ENCODE measurements at places on chromosomes 2 and 18.

GRCh38 chr2:217930761-217931563 lies 71.8 kb downstream of the TNS1 start:
- DNase-seq = peak; percentile 53

- DNase-seq = no peak
Measured at GRCh38 chr18:8314124-8314523, 295.1 kb upstream of the RAB12 start.

- no peak for DNase-seq
Measured at GRCh38 chr18:44789710-44790109, 109.0 kb downstream of the SETBP1 start.

GRCh38 chr18:69680123-69680522 lies 267.6 kb downstream of the CD226 start:
- no peak for DNase-seq

DNA sequence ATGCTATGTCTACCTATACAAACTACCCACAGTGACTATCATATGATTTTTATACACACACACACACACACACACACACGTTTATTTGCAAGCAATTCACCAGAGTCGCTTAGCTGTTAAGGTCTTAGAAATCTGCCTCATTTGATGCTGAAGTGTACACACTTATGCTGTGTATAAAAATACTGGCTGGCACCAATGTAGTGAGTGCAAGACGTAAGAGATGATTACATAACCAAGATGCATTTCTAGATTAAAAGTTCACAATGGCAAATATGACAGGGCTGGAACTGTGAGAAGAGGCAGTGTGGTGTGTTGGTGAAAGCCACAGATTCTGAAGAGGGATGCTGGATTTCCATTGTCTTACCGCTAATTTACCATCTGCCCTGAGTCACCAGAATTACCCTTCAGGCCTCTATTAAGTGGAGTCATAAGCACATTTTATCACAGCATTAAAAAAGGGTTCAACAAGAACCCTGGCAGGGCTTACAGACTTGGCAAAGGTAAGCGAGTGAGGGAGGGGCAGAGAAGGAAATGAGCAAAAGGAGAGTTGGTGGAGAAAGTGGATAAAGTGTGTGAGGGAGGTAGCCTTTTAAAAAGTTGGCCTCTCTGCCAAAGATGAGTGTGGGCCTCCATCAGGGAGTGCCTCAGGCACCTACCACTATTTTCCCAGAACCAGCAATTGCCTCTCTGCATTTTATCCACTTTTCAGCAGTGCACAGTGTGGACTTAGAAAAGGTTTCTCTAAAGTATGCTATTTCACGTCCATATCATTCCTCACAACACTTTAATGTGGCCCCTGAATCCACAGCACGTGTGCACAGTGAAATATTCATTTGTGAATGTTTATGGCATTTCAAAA lies 21.5 kb downstream of the MEIS1 start:
- DNase-seq = no peak

DNA sequence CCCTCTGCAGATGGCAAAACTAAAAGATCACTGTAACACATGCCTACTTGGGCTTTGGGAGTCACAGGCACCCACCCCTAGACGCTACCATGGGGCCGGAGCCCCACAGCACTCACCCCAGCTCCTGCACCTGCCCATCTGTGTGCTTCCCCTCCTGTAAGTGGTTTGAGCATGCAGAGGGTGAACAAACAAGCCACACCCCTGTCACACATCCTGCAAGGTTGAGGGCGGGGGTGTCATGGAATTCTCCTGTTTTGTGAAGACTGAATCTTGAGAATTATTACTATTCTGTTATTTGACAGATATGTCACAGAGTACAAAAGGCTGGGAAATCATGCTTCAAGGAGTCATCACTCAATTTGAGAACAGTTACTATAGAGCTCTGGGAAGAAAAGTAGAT lies 60.9 kb downstream of the RFTN2 start:
- DNase-seq = no peak

GRCh38 chr2:226869371-226869770 lies 33.5 kb downstream of the RHBDD1 start:
- no peak for DNase-seq

GRCh38 chr18:11005528-11005927 lies 143.8 kb downstream of the PIEZO2 start:
- DNase-seq = no peak

GRCh38 chr2:165017966-165018596 lies 62.8 kb upstream of the SLC38A11 start:
- DNase-seq = peak; percentile 14

GRCh38 chr2:147499785-147500184 lies 345.0 kb upstream of the ACVR2A start:
- DNase-seq = no peak

DNA sequence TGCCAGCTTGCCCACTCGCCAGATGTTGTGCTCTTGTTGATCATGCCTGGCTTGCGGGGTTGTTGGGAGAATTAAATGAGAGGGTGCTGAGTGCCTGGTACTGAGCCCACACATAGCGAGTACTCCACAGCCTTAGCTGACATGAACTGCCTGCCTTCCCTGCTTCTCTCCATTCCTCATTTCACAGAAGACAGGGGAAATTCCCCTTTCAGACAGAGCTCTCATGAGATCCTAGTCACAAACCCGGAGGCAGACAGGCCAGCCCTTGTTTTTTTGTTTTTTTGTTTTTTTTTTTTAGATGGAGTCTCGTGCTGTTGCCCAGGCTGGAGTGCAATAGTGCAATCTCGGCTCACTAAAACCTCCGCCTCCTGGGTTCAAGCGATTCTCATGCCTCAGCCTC lies 17.1 kb upstream of the DNMT3A start:
- DNase-seq = no peak

DNA sequence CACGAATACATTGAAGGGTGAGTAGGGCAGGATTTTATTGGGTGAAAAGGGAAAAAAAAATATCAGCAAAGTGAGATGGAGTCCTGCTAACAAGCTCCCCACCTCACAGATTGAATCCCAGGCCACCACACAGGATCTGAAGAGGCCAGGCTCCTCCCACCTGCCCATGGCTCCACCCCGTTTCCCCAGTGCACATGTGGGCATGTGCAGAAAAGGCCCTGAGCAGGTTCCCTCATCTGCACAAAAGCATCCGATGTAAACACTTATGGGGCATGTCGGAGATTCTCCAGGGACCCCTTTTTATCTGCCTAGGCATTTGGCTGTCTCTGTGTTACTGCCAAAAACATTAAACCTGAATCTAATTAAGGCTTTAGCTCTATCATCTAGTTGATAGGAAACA lies 35.2 kb downstream of the SKA1 start:
- DNase-seq = no peak

DNA sequence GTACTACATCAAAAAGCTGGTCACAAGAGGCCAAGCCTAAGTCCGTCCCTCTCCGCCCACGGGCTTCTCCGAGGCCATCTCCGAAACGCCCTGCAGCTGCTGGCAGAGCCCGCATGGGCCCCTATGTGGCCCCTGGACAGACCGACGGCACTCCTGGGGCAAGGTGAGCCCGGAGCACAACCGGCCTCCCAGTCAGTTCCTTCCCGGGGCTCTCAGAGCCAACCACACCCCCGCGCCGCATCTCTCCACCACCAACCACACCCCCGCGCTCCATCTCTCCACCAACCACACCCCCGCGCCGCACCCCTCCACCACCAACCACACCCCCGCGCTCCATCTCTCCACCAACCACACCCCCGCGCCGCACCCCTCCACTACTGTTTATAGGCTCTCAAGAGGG lies 93.5 kb downstream of the ZNF516 start:
- DNase-seq = no peak

GRCh38 chr2:197873293-197873701 lies 68.9 kb downstream of the PLCL1 start:
- DNase-seq = peak; percentile 47
